ENCODE measurements at places on chromosomes 13 and 19.

GRCh38 chr19:54670576-54671357 is 8.0 kb downstream of the LILRB4 start:
- no peak for DNase-seq

- DNase-seq: no peak
These were observed 1019.0 kb downstream of the DIAPH3 start for GRCh38 chr13:59144700-59145099.

DNA sequence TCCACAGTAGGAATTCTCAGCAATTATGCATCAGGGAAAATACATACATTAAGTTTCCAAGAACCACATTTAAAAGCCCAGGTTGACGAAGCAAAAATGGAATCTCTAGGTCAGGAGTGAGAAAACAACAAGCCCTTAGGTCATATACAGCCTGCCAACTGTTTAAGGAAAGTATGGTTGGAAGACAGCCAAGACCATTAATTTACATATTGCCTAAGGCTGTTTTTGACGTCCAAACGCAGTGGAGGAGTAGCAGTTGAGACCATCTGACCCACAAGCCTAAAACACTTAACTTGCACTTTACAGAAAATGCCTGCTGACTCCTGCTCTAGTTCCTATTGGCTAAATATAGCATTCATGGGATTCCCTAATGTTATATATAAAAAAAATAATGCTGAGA is 299.0 kb downstream of the ITGBL1 start:
- DNase-seq: no peak

- no peak for DNase-seq
These were observed 1500.4 kb upstream of the MIR17HG start for GRCh38 chr13:89846926-89847585.

- no peak for DNase-seq
These were observed 2.0 kb upstream of the WDR88 start for GRCh38 chr19:33129901-33130300.

GRCh38 chr19:2060884-2061494 is 9.9 kb upstream of the MKNK2 start:
- peak; percentile 50 for DNase-seq

DNA sequence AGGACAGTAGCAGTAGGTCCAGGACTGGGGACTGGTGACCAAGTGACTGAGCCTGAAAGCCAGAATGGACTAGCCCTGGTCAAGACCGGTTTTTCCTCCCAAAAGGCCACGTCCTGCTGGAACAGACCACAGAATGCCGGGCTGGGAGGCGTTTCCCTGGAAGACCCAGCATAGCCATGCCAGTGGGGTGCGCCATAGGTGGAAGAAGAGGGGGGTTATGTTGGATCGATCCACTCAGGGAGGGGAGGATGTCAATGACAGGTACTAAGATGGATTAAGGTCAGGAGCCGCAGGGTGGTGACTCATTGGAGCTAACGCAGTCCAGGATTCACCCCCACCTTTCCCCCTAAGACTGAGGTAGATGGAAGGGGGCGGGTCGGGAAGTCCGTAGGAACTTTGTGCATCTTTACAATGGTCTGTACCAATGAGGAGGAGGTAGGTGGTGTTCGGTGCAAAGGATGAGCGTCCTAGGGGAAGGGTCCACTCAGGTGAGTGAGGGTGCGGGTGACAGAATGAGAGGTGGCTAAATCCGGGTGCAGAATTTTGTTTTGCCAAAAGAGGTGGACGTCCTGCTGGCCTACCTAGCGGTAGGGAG is 21.0 kb downstream of the VASP start:
- peak; percentile 28 for DNase-seq

- no peak for DNase-seq
These were observed 52.1 kb upstream of the SOX1 start for GRCh38 chr13:112014857-112015256.

- DNase-seq: no peak
These were observed 88.1 kb downstream of the SHISA2 start for GRCh38 chr13:25963674-25964073.

DNA sequence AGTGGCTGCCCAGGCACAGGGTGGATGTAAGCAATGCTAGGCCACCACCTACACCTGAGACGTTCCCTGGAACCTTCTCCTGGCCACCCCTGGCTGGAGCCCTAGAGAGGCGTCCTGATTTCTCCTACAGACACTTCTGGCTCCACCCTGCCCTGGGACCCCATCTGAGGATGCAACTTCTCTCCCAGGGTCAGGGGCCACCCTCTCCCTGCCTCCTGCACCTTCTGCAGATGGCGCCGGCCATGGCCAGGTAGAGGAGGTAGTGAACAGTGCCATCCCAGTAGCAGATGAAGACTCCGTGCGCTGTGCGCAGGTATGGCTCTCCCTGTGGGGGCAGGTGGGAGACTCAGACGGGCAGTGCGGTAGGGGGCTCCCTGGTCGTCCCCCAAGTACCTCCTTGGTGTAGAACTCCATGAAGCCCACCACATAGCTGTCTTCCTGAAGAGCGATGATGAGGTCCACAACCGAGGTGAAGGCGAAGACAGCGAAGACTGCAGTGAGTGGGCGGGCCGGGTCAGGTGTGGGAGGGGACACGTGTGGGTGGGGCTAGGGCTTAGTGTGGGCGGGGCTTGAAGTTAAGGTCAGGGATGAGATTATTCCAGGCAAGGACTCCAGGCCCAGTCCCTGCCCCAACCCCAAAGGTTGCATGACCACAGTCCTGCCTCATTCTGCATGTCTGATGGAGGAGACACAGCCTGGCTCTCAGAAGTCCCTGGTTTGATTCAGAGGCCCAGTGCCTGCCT is 3.0 kb downstream of the TM6SF2 start:
- no peak for DNase-seq

- DNase-seq: no peak
These were observed 4.3 kb upstream of the LRRC8E start for GRCh38 chr19:7883796-7884570.

GRCh38 chr19:51294211-51294976 is 17.1 kb upstream of the IGLON5 start:
- DNase-seq: no peak

- DNase-seq: no peak
These were observed 17.6 kb upstream of the SLC7A1 start for GRCh38 chr13:29613101-29613500.

GRCh38 chr19:18074192-18074591 is 12.5 kb downstream of the IL12RB1 start:
- DNase-seq: no peak

- DNase-seq: no peak
These were observed 38.4 kb downstream of the DACH1 start for GRCh38 chr13:71828564-71828963.

DNA sequence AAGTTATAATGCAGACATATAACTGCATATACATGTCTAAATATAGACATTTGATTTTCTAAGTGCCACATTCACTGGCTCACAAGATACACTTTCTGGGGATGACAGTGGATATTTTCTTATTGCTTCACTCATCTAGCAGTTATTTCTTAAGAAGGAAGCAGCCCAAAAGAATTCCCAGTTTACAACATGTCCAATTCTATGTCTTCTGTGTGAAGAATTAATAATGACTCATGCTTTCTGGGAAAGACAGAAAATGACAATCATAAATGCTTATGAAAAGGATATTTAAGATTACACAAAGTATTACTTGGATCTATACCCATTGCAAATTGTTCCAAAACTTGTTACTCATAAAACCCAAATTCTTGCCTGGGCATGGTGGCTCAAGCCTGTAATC is 543.4 kb downstream of the SUCLA2 start:
- no peak for DNase-seq

DNA sequence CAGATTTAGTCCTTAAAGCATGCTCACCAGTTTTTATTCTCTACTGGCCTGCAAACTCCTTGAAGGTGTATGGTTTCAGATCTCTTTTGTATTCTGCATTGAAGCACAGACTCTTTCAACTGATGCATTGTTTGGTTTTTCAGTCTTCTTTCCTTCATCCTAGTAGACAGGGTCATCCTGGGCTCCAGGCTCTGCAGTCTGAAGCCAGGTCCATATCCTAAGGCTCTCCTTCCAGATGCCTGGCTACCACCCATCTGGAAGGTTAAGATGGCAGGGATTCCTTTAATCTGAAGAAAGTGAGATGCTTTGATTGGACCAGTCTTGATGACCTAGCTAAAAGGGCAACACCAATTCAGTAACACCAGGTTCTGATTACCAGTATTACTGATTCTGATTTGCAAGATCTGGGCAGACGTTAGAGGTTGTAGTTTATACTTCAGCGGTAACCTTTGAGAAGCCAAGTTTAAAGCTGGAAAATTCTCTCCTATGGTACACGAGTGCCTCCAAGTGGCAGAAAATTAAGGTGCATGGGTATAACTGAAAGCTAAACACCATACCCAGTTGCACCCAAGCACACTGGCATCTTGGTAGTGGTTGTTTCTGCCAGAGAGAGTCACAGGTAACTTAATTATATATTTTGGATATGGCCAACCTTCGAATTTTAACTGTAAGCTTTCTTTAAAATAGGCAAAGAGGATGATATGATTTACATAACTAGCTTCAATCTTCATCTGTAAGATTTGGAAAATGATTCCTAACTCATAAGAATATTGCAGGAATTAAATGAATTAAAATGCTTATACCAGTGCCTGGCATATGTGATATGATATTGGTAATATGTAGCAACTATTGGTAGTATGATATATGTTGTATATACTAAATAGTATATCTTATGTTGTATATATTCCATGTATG is 1651.9 kb upstream of the MIR17HG start:
- DNase-seq: peak; percentile 42

DNA sequence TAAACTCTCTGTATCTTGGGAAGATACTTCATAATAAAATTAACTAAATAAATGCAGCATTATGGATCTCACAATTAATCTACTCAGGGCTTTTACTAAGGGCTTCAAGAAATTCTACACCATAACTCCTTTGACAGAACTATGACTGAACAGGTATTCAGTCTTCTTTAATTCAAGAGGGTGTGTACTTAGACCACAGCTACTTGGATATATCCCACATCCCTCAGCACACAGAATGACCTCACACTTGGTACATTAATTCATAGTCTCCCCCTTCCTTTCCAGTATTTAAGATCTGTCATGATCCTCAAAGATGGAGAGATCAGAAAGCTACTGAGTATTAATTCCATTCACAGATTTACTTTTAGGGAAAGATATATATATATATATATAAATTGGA is 11.6 kb downstream of the DIAPH3 start:
- DNase-seq: no peak

DNA sequence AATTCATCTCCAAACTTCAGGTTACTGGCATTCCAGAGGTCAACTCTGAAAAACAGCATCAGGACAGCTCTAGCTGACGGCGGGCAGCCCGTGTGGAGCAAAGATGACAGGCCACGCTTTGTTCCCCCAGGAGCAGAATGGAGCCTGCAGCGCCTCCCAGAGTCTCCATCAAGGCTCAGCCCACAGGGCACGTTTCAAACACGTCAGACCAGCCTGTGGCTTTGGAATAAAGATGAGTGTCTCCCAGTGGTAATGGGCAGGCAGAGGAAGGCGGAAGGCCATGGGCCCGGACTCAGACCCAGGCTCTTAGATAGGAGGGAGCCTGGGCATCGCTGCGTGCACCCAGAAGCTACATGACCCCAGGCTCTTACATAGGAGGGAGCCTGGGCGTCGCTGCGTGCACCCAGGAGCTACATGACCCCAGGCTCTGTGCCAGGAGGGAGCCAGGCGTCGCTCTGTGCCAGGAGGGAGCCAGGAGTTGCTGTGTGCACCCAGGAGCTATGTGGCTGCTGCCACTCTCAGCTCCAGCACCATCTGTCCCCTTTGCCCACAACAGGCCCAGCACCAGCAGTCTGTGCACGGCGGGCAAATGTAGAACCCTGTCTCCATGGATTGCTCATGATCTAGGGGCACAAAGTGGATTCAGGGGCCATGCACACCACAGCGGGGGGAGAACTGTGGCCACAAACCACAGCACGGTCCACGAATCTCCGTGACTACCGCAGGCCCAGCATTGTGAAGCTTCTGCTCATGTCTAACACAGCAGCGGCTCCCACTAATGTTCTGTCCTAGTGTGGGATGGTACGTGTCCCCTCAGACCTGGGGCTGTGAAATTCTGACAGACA is 47.8 kb upstream of the C13orf46 start:
- DNase-seq: no peak

DNA sequence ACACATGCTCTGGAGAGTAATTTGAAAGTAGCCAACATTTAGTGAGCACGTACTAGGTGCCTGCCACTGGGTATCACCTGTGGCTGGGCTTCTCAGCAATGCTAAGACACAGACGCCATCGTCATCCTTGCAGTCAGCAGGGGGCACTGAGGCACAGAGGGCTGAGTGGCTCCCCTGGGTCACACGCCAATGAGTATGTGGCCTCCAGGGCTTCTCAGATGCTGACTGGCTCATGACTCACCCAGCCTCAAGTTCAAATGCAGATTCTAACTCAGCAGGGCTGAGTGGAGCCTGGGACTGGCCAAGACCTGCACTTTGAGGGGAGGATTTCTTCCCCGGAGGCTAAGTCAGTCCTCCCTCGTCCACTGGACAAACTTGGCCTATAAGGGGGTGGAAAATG is 115.1 kb upstream of the CACNA1A start:
- DNase-seq: no peak

GRCh38 chr13:61722119-61722518 is 306.5 kb upstream of the PCDH20 start:
- no peak for DNase-seq

DNA sequence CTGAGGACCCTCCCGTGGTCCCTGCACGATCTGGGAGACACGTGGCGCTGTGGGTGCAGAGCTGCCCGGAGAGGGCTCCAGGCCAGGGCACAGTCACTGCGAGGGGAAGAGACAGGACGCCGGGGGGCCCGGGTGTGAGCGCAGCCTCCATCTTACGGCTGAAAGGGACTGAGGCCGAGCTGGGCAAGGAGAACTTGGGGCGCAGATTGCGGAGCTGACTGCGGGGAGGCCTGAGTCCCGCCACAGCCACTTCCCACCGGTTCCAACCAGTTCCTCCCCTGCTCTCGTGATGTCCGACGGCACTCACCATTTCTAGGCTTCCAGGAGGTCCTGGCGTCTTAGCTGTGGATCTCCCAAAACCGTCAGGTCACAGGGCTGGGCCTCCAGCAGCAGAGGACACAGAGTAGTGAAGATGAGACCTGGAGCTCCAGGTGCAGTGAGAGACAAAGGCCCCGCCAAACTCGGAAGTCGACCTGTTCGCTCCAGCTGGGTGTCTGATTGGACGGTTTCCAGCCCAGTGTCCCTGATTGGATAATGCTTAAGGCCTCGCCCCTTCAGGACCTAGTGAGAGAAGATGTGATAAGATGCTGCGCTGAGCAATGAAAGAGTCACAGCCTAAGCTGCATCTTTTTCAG is 4.8 kb upstream of the ZNF253 start:
- DNase-seq: peak; percentile 49

- DNase-seq: no peak
These were observed 1.6 kb downstream of the MISP3 start for GRCh38 chr19:14073925-14074838.

DNA sequence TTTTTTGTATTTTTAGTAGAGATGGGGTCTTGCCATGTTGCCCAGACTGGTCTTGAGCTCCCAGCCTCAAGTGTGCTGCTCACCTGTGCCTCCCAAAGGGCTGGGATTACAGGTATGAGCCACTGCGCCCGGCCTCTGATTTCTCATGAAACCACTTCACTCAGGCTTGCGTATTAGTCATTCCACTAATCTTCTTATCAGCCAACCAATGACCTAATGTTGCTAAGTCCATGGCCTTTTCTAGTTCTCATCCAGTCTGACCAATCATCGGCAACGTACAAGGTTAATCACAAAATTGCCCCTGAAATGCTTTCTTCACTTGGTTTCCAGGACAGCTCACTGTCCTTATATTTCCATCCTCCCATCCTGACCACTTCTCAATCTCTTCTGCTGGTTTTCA is 605.3 kb upstream of the SLC10A2 start:
- no peak for DNase-seq

- no peak for DNase-seq
These were observed 28.7 kb upstream of the EPHX3 start for GRCh38 chr19:15260939-15261338.

All from progenitor cell of endocrine pancreas (in vitro differentiated cells).